ENCODE measurements at places on chromosomes 6 and 20. TPM values are rescaled to one million over a fixed set of nuclear protein-coding genes. Genes with fewer than 3 reads are reported as not detected.

ANKRD66 gene
- not detected for total RNA-seq

ARMH2 gene
- total RNA-seq = not detected

CCM2L gene
- 2.1 TPM for total RNA-seq

PPP1R3G gene
- total RNA-seq = 0.18 TPM

WFDC10B gene
- not detected for total RNA-seq

AGER gene
- total RNA-seq = 0.60 TPM

KIF6 gene
- total RNA-seq = 0.11 TPM

MCHR2 gene
- not detected for total RNA-seq
